ENCODE measurements at places on chromosomes 2 and 18.

DNA sequence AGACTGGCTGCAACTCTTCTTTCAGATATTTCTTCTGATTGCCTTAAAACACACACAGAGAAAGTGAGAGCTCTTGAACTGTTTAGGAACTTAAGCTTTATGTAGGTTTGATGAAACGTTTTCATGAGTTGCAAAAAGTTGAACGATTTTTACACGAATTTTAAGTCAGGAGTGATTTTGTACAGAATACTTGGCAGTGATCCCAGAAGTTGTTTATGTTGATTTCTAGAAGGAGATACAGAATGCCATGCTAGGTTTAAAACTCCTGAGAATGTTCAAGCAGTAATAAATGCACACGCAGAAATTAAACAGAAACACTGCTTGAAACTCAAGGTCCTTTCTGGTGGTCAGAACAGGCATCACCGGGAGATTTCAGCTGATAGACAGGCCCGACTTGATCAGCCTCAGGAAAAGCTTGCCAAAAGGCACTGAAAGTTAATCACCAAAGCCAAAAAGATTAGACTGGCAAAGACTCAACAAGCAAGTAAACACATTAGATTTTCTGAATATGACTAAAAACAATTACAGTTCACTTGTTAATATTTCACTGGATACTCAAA, 123.1 kb downstream of the SOCS6 start:
- DNase-seq: no peak

- no peak for DNase-seq
These were observed 145.2 kb downstream of the INHBB start for GRCh38 chr2:120491111-120491625.

DNA sequence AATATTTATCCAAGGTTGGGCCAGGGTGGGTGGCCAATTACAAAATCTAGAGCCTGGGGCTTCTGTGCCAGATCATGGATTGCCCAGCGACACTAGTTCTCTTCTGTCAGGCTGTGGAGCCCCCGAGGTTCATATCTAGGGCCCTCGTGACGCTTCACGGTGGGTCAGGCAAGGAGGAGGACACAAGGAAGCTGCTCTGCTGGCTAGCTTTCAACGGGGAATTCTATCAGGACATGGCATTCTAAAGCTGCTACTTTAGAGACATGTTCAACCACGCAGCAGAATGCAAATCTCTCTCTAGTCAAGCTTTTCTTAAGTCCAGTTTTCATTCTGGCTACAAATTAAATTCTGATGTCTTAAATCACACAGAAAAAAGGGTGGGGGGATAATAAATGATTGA, 180.2 kb downstream of the THADA start:
- no peak for DNase-seq

GRCh38 chr2:172228177-172228808, 125.6 kb upstream of the DLX2 start:
- DNase-seq: no peak

DNA sequence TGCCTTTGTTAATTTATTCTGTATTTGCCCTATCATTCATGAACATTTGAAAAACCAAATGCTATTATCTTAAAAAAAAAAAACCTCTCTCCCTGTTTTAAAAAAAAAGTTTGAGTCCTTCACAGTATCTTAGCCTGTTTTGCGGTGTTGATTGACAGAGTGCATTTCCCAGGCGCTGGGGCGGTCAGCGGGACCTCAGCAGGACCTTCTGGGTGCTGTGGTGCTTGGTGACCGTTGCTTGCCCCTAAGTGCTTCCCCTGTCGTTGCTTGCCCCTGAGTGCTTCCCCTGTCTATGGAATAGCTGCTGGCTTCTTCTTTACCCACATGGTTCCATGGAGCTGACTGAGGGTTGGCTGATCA, 12.1 kb downstream of the ATP6V1C2 start:
- no peak for DNase-seq

GRCh38 chr2:207869784-207870778, 100.4 kb upstream of the FZD5 start:
- no peak for DNase-seq

- no peak for DNase-seq
These were observed 6.4 kb upstream of the PDIA6 start for GRCh38 chr2:10818984-10819383.

- DNase-seq: no peak
These were observed 13.7 kb upstream of the OTOF start for GRCh38 chr2:26491563-26492167.

DNA sequence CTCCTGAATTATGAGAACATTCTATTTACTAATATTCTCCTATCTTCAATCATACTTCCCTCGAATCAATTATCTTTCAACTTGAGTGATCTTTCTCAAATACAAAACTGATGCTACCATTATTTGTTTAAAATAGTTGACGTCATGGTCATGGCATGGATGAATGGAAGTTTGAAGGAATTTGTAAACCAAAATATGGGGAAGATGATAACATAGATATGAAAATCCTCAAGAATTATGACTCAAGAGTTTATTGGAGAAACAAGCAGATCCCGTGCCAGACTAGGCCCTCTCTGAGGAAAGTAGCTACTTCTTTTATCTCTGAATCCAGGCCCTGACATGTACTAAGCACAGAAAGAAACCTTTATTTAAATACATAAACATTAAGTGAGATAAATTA, 270.4 kb upstream of the MC4R start:
- no peak for DNase-seq

- DNase-seq: no peak
These were observed 234.3 kb downstream of the CALCRL start for GRCh38 chr2:187213798-187214197.

DNA sequence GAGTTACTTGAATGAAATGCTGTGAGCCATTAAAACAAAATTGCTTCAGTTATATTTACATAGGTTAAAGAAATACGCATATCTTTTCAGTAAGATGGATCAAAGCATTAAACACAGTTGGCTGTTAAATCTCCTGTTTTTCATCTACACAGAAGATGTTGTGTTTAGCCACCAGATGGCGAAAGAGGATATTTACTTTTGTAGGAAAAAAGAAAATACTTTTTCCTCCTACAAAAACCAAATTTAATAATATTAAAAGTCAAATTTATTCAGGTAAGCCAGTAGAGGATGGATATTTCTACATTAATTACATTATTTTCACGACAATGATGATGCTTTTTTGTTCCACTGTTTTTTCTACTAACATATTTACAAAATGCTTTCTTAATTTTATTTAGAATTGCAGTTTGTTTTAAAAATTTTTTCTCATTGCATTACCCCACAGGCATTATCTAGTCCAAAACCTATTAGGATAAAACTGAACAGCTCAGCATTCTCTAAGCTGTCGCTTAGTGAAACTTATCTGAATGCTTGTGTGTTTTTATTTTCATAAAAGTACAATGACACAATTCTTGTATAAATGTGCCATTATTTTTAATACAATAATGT, 173.7 kb downstream of the ASXL3 start:
- no peak for DNase-seq

DNA sequence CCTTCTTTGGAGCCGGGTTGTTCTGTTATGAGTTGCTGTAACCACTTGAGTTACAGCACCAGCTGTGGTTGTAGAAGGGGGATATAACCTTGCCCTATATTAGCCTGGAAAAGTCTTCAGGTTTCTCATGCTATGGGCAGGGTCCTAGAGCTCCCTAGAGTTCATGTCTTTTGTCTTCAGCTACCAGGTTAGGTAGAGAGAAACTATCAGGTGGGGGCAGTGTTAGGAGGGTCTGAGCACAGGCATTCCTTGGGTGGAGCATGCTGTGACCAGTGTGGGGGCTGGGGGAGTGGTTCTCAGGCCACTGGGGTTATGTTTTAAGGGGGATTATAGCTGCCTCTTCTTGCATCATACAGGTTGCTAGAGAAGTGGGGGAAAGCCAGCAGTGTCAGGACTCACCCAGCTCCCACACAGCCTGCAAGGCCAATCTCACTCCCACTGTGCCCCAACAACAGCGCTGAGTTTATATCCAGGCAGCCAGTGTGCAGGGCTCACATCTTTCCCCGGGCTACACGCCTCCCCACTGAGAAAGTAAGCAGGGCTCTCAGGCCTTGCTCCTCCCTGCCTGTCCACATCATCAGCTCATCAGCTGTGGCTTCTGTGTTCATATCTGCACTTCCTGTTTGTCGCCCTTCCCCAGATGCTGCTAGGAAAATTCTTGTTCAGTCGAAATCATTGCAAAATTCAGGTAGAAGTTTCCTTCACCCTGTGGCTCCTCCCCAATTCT, 133.8 kb upstream of the NRXN1 start:
- peak; percentile 59 for DNase-seq

DNA sequence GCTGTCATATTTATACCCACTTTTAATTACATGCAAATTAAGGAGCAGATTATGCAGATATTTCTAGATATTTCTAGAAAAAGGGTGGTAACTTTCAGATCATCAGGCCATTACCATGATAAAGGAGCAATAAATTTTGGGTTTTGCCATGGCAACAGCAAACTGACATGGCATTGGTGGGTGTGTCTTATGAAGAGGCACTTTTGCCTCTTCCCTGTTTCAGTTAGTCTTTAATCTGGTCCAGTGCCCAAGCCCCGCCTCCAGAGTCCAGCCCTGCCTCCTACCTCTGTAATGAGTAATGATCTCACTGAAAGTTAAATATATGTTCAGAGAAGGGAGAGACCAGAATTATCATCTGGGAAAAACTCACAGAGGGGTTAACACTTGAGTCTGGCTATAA, 124.8 kb downstream of the SCG2 start:
- no peak for DNase-seq

- peak; percentile 36 for DNase-seq
These were observed 7.7 kb upstream of the NFATC1 start for GRCh38 chr18:79388043-79388442.

GRCh38 chr2:25387876-25388449, 46.2 kb upstream of the DNMT3A start:
- peak; percentile 35 for DNase-seq

GRCh38 chr2:1799174-1799573, 54.9 kb upstream of the PXDN start:
- no peak for DNase-seq

DNA sequence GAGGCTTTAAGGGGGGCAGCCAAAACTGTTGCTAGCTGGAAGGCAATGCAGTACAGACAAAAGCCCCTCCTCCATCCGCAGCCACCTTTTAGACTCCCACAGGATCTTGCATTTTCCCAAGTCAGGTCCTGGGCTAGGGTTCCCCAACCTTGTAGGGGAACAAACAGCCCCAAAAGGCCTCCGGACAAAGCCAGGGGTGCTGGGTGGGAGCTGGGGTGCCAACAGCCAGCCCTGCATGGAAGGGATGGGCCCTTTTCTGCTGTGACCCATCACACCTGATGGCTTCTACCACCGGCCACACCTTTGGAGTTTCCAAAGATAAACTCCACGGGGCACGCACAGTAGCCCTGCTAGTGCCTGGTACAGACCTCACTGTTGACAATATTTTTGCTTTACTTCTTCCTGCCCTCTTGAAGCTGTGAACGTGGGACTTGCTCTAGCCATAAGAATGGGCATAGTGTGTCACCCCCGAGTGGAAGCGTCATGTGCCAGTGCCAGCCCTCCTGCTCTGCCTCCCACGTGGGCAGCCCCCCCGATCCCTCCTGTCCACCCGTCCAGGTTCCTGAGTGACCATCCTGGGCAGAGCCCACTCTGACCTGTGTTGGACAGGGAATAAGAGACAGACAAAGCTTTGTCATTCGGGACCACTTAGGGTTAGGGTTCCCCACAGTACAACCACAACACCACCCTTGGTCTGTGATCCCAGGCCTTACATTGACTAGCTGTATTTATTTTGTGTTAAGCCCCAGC, 18.8 kb downstream of the TUBB6 start:
- DNase-seq: no peak

DNA sequence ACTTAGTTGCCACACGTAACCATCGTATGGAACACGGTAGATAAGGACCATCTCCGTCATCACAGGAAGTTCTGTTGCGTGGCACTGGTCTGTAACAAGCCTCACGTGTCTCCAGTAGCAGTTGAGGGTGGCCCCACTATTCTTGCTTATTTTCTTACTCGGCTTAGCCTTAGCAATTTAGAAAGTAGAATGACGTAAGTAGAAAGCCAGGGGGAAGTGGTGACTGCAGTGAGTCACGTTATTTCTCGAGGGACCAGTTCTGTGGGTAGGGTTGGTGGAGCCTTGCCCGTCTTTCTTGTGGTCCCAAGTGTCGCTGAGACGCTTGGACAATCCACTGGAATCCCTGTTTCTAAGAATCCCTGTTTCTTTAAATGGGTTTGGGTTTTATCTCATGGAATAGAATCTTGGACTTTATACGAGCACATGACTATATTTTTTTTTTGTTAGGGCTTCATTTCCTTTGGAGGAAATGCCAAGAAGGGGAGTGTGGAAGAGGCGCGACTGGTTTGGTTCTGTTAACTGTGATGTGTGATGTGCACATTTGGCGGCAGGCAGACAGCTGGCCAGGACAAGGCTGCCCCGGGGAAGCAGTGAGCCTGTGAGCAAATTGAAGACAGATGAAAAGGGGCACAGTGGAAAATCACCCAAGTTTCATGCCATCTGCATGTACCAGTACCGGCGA, 96.2 kb downstream of the CABLES1 start:
- DNase-seq: no peak

DNA sequence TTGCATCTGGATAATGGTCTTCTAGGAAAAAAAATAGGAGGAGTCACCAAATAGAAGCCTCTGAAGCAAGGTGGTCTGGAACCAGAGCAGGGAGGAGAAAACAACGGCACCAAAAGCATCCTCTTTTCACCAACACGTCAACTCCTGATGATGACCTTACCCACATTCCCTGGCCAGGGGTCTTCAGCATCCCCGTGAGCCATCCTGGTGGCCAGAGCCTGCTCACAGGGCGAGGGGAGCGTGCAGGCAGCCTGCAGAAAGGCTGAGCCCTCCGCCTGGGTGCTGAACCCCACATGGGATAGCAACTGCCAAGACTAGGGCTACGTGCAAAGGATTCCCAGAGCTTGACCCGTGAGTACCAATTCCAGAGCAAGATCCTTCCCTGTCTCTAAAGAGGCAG, 191.0 kb downstream of the NDUFA10 start:
- peak; percentile 31 for DNase-seq

- no peak for DNase-seq
These were observed 9.0 kb upstream of the SCN9A start for GRCh38 chr2:166384774-166385173.

DNA sequence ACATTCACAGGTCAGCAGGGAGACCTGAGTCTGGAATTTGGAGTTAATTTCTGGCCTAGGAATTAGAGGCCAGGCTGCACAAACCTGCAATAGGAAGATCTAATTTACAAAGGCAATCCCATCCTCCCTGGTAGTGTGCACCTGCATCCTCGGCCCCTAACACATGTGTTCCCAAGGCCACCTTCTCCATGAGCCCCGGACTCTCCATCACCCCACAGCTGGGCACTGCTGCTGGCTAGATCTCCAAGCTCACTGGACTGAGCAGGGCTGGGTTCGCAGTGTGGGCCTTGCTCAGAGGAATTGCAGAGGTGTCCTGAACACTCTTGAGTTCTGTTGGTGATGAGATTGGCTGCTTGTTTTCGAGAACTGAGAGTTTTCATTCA, 162.6 kb upstream of the TWIST2 start:
- DNase-seq: no peak

GRCh38 chr2:144650907-144651306, 131.0 kb upstream of the ZEB2 start:
- DNase-seq: no peak

- DNase-seq: no peak
These were observed 103.3 kb downstream of the COL6A3 start for GRCh38 chr2:237310515-237311114.

- DNase-seq: peak; percentile 54
These were observed 54.4 kb downstream of the STK39 start for GRCh38 chr2:168192839-168193616.
